Stimulated activated naive CD8-positive, alpha-beta T cell treated with anti-CD3 and anti-CD28 coated beads, Interleukin-15, Interleukin-2, amounts not matched to agents 100 U/mL and 50 U/mL, for 24 hours (primary cell): ENCODE measurements at places on chromosomes 7 and 10.

DNA sequence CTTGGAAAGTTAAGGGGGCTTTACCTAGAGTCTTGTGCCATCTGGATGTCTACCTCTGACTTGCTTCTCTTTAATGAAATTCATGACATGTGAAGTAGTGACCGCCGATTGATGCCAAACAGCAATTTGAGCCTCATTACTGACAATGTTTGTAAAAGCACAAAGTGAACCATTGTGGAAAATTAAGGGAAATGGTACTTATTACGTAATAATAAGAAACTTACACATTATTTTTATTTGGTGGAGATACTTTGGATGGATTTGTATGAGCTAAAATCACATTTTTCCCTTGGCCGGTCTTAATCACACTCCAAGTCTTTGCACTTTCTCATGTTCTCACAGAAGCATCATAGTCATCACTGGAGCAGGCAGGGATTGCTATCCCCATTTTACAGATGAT, 265.1 kb upstream of the KLF6 start:
- DNase-seq = no peak

- no peak for DNase-seq
These were observed 6.4 kb downstream of the UBTD1 start for GRCh38 chr10:97505152-97505551.

- DNase-seq = no peak
These were observed 2.8 kb upstream of the REPIN1 start for GRCh38 chr7:150365673-150366398.

GRCh38 chr10:100745882-100746783, 751 bp downstream of the PAX2 start:
- no peak for DNase-seq
